ENCODE measurements at places on chromosomes 12 and 14.

DNA sequence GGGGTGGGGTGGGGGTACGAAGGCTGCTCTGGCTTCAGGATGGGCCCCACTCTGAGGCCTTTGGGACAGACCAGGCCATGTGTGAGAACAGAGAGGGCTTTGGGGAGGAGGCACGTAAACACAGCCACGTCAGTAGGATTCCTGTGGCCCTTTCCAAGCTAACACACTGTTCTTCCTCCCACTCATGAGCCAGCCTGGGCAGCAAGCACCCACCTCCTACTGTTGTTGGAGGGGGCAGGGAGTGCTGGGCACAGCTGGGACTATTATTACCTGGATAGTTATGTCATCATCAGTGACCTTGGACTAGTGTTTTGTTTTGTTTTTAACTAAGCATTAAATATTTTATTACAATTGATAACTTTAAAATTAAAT lies 5.3 kb downstream of the CHGA start:
- DNase-seq: no peak

GRCh38 chr12:22234561-22234960 lies 99.9 kb downstream of the ST8SIA1 start:
- DNase-seq: no peak

GRCh38 chr12:46409974-46410373 lies 37.4 kb upstream of the SLC38A2 start:
- DNase-seq: no peak

DNA sequence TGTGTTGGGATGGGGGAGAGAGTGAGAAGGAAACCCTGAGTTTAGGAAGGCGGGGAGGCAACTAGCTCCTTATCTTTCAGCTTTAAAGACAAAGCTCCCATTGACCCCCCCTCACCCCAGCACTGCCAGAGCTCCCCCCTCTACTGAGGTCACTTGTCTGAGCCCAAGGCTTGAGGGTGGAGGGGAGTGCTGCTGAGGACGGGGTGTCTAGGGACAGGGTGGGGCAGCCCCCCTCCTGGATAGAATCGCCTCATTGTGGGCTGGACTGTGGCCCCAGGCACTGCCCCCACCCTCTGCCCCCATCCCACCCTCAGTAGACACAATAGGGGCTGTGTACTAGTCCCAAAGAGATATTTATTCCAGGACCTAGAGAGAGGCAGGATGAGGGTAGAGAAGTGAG lies 3.0 kb downstream of the ERBB3 start:
- DNase-seq: no peak

DNA sequence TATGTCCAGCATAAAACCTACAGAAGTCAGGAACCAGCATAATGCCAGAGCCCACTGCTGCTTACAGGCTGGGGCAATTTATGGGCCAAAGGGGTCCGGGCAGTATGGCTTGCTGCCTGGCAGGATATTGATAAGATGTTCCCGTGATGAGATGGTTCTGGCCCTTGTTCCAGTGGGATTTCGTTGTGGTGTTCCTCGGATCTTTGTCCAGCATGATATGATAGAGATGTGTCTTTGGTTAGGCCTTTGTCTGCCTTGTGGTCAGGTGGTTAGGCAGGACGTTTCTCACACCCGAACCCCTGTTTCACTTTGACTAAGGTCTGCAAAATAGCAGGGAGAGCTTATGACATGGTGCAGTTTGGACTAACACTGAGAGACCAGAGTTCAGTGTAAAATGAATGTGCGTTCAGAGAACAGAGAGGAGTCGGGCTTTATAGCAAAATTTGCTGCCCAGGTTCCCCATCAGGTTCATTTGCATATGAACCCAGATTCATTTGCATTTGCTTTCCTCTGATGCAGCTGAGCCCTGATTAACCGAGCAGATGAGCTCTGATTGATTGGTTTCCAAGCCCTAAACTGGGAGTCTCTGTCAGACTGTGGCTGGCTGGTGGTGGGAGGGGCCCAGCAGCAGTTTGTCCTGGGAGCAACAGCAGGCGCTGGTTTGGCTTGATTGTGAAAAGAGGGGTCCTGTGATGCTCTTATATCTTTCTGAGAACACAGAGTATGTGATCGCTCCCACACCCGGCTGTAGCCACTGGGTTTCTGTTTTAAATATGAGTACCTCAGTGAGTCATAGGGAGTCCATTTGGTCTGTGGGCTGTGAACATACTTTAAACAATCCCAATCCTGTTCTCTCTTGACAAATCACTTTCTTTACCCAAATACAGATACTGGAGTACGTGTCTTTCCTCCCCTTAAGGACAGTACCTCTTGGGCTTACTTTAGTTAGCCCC lies 156.3 kb upstream of the PZP start:
- no peak for DNase-seq

DNA sequence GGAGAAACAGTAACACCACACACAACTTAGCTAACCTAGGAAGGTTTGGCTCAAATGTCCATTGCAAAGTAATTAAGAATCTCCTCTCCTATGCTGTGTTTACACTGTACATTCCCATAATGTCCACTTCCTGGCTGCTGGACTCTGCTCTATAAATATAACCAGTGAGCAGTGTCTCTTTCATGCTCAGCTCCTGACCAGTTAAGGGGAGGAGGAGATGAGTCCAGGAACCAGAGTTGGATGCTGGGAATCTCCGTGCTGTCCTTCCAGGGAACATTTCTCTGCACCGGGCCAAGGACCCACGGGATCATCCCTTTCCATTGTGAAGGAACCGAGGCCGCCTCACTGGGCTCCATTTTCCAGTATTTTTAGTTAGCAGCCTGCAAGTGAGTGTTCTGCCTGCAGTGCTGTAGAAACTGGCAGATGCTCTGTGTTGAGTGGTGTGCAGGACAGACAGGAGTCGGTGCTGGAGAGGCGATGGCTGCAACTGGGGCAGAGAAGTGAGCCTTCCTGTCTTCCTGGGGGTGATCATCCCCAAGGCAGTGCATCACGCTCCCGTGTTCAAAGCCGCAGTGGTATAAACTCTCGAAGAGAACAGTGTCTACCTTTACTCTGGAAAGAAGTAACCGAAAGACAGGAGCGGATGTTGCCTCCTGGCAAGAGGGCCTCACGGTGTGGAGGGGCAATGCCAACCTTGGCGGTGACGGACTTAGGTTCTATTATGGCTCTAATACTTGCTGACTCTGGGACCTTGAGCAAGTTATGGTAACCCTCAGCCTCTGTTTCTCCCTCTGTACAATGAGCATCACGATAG lies 195.5 kb downstream of the CACNA1C start:
- no peak for DNase-seq

- DNase-seq: no peak
These were observed 156.0 kb downstream of the MED13L start for GRCh38 chr12:116121453-116121871.

- DNase-seq: no peak
These were observed 21.4 kb upstream of the GSG1 start for GRCh38 chr12:13124656-13125505.
